ENCODE measurements at places on chromosomes 16 and 17.

DNA sequence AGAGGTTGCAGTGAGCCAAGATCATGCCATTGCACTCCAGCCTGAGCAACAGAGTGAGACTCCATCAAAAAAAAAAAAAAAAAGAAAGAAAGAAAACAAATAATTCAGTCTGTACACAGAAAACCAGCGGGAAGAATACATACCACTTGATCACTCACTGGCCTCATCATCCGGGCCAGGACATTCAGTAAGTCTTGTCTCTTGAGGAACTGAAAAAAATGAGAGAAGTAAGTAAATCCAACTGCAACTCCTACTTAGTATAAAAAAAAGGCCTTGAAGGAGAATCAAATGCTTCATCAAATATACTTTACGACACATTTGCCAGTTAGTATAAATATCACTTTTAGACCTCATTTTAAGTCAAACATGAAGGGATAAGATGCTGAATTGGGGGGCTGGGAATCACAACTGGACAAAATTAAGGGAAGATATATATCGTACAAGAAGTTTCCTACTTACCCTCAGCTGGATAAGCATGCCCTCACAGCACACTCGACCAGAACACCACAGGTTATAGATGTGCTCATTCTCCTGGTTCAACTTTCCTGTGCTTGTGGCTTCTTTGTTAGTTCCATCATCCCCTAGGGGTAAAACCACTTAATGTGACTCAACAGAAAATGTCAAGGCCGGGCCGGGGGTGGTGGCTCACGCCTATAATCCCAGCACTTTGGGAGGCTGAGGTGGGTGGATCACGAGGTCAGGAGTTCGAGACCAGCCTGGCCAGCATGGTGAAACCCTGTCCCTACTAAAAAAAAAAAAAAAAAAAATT lies 12.4 kb downstream of the CCDC47 start:
- no peak for DNase-seq

- DNase-seq = no peak
These were observed 26.2 kb upstream of the RHBDL3 start for GRCh38 chr17:32239456-32239855.

DNA sequence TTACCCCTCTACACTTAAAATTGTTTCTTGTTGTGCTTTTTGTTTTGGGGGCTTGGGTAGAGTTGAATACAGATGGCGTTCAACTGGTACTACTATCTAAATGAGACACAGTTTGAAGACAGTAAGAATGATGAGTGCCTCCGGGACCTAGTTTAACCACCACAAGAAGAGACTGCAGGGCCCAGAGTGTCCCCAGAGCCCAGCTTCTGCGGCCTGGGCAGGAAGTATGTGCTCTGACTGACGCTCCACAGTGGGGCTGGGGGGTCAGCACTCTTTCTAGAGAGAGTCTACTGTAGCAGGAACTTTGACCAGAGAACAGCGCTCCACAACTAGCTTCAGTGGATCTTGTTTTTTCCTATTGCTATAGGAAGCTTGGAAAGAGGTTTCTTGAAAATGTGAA lies 174.0 kb downstream of the VPS53 start:
- no peak for DNase-seq

DNA sequence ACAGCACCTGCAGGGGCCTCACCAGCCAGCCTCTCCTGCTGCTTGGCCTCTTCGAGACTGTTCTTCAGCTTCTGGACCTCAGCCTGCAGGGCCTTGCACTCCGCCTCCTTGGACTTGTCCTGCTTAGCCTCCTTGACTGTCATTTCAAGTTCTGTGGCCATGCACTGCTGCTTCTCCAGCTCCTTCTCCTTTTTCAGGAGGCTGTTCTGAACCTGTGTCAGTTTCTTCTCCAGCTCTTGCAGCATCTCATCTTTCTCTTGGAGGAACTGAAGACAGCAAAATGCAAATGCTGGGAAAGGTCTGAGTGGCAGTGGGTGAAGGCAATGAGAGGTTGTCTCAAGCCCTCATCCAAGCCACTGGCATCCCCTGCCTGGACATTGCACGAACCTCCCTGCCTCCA lies 39.1 kb downstream of the DHX38 start:
- DNase-seq = peak; percentile 67

GRCh38 chr16:74153773-74154172 lies 142.8 kb upstream of the PSMD7 start:
- no peak for DNase-seq

DNA sequence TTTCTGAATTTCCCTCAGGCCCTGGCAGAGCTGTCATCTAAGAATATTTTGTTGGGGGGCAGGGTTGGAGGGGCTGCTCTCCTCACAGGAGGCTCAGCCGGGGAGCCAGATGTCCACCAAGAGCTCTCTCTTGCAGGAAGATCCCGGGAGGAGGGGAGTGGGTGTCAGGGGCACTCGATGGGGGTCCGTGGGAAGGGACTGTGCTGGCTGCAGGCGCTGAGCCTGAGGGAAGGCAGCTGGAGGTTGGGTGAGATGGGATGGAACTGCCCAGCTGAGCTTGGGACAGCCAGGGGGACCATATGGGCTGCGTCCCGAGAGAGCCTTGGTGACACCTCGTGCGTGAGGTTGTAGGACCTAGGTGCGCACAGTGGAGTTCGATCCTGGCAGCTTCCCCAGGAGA lies 111.2 kb upstream of the GSE1 start:
- no peak for DNase-seq

- no peak for DNase-seq
These were observed 299.8 kb upstream of the PSMD7 start for GRCh38 chr16:73996624-73997339.

DNA sequence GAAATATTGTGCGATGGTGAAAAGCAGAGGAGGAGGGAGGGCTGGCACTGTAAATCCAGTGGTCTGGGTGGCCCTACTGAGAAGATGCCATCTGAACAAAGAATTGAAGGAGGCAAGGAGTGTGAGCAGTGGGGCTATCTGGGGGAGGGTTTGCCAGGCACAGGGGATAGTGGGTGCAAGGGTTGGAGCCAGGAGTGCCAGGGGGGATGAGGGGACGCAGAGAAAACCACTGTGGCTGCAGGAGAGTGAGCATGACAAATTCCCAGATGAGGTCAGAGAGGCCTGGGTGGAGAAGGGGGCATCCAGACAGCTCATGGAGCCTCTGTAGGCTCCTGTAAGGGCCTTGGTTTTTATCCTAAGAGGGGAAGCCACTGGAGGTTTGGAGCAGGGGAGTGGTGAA lies 4.8 kb downstream of the XYLT2 start:
- DNase-seq = no peak

DNA sequence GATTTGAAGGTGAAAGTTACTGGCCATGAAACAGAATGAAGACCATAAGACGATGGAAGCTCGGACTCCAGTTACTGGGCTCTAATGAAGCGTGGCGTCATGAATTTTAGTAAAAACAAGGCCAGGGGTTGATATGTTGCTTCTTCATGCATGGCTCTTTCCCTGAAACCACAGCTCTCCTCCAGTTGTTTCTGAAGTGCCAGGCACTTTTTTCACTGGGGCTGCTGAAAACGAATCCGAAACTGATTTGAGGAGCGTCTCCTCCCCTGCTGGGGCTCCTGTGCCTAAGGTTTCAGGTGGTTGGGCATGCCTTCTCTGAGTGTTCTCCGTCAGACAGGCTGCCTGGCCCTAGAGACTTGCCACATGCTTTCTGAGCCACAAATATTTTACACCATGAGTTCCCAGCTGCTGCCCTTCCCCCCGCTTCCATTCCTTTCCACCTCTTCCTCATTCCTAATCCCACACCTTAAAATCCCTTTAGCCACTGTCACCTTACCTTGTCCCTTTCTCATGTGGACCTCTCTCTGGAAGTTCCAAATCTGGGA lies 3.7 kb upstream of the MYL4 start:
- DNase-seq = no peak

DNA sequence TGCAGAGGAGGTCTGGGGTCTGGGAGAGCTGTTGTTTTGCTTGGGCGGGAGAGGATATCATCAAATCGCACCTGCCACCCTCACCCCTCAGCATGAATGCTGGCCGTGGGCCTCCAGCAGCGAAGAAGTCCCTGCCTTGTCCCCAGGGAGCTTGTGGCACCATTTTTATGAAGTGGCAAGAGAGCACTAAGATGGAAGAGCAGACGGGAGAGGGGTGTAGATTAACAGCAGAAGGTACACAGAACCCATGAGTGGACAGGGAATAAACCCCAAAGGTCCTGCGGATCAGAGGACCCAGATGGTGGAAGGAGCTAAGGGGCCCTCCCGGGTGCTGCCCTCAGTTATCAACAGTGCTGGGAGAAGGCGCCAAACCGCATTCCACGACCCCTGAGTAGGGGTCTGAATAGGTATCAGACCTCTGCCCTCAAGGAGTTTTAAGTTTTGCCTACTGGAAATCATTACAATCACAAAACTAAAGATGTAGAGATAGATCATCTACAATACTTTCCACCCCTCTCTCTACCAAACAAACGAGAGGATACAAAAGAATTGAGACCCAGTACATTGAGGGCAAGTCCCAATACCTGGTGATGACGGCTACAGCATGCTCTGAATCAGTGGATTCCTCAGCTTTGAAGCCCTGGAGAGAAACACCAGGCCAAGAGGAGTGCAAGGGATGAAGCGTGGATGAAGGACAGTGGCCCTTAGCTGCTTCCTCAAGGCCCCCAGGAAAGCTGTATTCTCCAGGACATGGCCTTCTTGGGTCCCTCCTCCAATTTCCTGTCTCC lies 60.2 kb downstream of the CCDC182 start:
- peak; percentile 88 for DNase-seq

- DNase-seq = no peak
These were observed 27.9 kb upstream of the JPT2 start for GRCh38 chr16:1650131-1650530.

DNA sequence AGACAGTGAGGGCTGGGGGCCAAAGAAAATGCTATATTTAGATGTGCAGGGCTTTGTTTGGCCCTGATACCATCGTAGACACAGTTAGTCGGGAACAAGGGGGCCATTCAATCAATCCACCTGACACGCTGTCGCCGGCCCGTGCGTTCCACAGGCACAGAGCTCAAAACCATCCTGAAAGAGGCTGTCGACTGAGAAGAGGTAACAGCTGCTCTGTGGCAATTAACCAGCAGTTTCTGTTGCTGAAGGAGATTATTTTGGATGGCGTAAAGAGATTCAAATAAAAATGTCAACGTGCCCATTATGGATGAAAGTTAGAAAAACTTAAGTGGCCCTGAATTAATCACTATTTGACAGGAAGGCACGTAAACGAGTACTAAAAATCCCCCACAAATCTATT lies 276.2 kb upstream of the IRX5 start:
- no peak for DNase-seq

DNA sequence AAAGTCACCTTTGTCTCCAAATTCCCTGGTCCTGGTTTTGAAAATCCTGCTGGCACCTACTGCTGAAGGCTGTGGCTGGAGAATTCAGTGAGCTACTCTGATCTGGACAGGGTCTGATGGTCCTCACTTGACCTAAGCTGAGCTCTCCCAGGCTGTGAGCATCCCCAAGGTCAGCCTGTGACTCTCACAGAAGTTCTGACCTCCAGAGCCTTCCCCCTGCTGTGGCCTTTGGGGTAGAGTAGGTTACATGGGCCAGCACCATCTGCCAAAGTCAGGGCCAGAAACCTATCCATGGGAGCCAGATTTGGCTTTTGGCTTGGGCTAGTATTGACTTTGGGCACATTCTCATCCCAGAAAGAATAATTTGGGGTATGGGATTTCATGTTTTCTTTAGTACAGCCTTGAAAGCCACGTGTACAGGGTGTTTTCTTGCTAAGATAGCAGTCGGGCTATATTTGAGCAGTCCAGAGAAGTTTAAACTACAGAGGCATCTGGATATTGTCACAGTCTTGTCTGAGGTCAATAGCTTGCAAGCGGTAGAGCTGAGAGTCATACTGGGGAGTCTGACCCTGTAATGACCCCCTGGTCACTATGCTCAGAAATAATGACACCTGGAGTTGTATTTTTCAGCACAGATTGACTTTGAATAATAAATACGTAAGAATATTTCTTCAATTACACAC lies 6.2 kb upstream of the AGRP start:
- DNase-seq = no peak

DNA sequence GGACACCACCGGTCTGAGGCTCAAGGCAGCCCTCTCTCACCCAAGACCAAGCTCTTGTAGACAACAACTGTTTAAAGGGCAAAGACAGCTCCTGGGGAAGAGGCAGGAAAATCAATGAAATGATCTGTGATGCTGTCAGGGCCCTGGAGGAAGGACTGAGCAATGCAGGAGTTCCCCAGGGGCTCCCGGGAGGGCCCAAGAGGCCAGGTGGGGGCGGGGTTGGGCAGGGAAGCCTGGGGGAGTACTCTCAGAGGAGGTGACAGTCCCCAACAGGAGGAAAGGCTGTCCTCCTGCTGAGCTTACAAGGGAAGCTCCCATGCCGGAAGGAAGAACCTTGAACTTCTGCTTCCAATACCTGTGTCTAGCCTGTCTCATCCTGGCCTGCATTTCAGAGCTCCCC lies 8.3 kb upstream of the NOS2 start:
- no peak for DNase-seq

- no peak for DNase-seq
These were observed 1.2 kb downstream of the CCDC137 start for GRCh38 chr17:81667754-81668153.

Measured in vagina (tissue), 2 donors.